HCT116 (cell line): ENCODE measurements at places on chromosomes 3 and 15. TPM values are rescaled to one million over a fixed set of nuclear protein-coding genes. Genes with fewer than 3 reads are reported as not detected.

GRCh38 chr3:186596568-186597287, 16.1 kb upstream of the AHSG start:
- no peak overlapping the region for H3K4me3 ChIP-seq
- no peaks in the 10 kb centered on the region for H3K4me1 ChIP-seq
- DNase-seq, result no peak
- H3K27me3 ChIP-seq, result no peaks in the 10 kb centered on the region
- H3K27ac ChIP-seq, result no peak overlapping the region
- no peaks in the 10 kb centered on the region for H3K36me3 ChIP-seq

GRCh38 chr15:51156957-51157356, 62.3 kb upstream of the TNFAIP8L3 start:
- H3K36me3 ChIP-seq, result no peaks in the 10 kb centered on the region
- no peak overlapping the region for H3K4me3 ChIP-seq
- no peak overlapping the region for H3K27ac ChIP-seq

GRCh38 chr15:71080705-71081104, 34.6 kb upstream of the THSD4 start:
- H3K36me3 ChIP-seq, result no peaks in the 10 kb centered on the region
- H3K27me3 ChIP-seq, result no peaks in the 10 kb centered on the region
- H3K4me3 ChIP-seq, result no peak overlapping the region
- DNase-seq, result no peak

DNA sequence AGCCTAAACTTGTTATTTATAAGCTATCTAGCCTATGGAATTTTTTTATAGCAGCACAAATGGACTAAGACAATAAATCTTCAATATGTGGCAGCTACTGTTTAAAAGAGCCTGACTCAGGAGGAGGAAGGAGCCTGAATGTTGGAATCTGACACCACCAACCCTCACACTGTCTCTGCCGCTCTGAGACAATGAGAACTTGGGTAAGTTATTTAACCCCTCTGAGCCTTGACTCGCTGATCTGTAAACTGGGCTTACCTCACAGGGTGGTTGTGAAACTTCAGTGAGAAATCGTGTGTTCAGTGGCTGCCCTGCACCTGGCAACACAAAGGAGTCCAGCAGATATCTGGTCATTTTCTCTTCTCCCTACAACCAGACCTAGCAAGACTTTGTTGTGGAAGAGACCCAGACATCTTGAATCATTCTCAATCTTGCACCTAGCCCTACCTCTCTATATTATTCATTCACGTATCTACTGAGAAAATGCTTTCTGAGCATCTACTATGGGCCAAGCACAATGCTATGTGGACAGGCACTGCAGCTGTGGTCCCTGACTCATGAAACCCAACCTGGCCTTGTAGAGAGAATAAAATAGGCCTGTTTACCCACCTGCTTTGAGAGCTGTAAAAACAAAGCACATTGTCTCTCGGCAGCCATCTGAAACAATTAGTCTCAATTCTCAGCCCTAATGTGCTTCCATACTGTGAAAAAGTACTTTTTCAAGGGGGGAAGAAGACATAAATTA, 81.9 kb upstream of the SLC25A36 start:
- DNase-seq, result no peak
- H3K27ac ChIP-seq, result no peak overlapping the region
- no peak overlapping the region for H3K4me3 ChIP-seq

CLDN11 gene
- total RNA-seq, result 0.22 TPM

DNA sequence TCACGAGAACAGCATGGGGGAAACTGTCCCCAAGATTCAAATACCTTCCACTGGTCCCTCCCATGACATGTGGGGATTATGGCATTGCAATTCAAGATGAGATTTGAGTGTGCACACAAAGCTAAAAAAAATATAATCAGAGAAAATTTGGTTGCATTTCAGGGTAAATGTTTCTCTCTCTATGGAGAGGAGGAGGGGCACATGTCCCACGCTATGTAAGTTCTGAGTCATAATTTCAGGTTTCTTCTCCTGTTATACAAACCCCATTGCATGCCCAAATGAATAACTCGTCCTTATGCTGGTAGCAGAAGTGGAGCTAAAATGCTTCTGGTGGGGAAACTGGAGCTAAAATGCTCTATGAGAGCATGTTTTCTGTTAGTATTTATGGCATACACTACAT, 209.7 kb upstream of the DCBLD2 start:
- no peaks in the 10 kb centered on the region; the same call in 1 of the 2 replicates for H3K27me3 ChIP-seq
- DNase-seq, result no peak
- H3K27ac ChIP-seq, result no peak overlapping the region
- H3K4me1 ChIP-seq, result no peaks in the 10 kb centered on the region
